Heart right ventricle (tissue), 16 donors: ENCODE measurements at places on chromosomes 7 and 10.
A peak's percentile ranks its signal among the peaks of the same experiment; 100 is the strongest.

GRCh38 chr10:86755454-86755739 lies 1.0 kb upstream of the BMPR1A start:
- peaks cover 6% of the 10 kb centered on the region for H3K4me1 ChIP-seq
- DNase-seq: no peak
- peaks cover 5% of the 10 kb centered on the region for H3K27me3 ChIP-seq
- H3K4me3 ChIP-seq: peak overlapping the region; percentile 77
- no peaks in the 10 kb centered on the region for H3K36me3 ChIP-seq

- no peak for DNase-seq
- peaks cover 1% of the 10 kb centered on the region for H3K4me1 ChIP-seq
- no peak overlapping the region for H3K27ac ChIP-seq
- no peaks in the 10 kb centered on the region for H3K36me3 ChIP-seq
Measured at GRCh38 chr7:81929386-81929785, 159.5 kb upstream of the HGF start.

DNA sequence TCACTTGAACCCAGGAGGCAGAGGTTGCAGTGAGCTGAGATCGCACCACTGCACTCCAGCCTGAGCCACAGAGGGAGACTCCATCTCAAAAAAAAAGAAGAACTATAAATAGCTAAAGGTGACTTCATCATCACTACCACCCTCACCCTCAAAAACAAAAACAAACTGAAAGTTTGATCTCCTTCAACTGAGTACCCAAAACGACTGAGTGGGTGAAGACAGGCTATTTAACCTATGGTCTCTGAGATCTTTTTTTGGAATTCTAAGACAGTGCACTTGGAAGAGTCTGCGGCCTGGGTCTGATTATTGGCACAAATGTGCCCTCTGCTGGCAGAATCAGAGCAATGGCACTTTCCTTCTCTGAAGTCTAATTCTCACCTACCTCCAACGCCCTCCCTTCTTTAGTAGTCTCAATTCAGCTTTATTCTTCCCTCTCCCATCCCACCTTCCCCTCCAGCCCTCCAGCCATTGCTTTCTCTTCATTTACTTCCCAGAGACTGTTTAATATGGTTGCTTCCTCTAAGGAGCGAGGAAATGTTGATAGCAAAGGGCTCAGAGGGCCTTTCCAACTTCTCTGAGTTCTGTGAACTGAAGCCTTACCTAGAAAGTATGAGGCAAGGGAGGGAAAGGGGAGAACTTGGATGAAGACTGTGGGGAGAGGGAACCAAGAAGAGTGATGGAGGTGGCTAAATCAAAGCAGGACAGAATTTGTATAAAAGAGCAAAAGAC lies 2.9 kb upstream of the MYOZ1 start:
- H3K27me3 ChIP-seq: no peaks in the 10 kb centered on the region
- peaks cover 39% of the 10 kb centered on the region for H3K4me1 ChIP-seq
- H3K27ac ChIP-seq: peak overlapping the region; percentile 10
- no peak overlapping the region for H3K4me3 ChIP-seq
- no peaks in the 10 kb centered on the region for H3K36me3 ChIP-seq
- no peak for DNase-seq

DNA sequence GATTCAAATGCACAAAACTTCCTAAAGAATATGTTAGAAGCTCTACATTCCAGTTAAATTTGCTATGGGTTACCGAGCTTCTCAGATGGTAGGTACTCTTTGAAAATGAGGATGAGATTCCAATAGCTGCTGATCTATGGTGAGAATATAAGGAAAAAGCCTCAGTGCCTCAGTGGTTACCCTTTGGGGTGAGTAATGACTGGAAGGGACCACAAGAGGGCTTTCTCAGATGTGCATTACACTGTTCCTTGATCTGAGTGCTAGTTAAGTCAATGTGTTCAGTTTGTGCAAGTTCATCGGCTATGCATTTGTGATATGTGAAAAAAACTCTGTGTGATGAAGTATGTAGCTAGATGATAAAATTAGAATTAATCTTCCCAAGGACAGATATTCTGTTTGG lies 3.5 kb downstream of the NRCAM start:
- peaks cover 6% of the 10 kb centered on the region for H3K27me3 ChIP-seq
- peaks cover 22% of the 10 kb centered on the region for H3K4me1 ChIP-seq
- no peak for DNase-seq
- no peak overlapping the region for H3K4me3 ChIP-seq
- no peak overlapping the region for H3K27ac ChIP-seq

DNA sequence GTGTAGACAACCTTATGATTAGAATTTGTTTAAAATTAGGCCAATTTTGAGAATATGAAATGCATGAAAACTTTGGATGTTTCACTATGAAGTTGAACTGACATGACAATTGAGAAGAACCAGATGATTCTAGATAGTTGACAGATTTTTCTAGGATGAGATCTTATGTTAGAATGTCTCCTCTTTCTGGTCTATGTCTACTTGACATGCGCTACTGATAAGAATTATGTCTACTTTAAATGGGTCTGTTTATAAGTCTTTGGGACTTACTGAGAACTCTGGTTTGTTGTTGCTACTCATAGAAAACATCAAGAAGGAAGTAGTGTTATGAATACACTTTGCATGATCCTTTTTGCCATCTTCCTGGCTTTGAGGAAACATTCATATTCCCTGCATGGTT lies 228.2 kb upstream of the CCDC6 start:
- H3K4me1 ChIP-seq: no peaks in the 10 kb centered on the region
- no peak overlapping the region for H3K4me3 ChIP-seq
- no peak overlapping the region for H3K27ac ChIP-seq
- DNase-seq: no peak
- H3K36me3 ChIP-seq: no peaks in the 10 kb centered on the region

- H3K36me3 ChIP-seq: no peaks in the 10 kb centered on the region
- H3K4me3 ChIP-seq: no peak overlapping the region
- no peak for DNase-seq
- no peaks in the 10 kb centered on the region for H3K4me1 ChIP-seq
- no peak overlapping the region for H3K27ac ChIP-seq
- H3K27me3 ChIP-seq: no peaks in the 10 kb centered on the region
Measured at GRCh38 chr10:129207297-129207696, 259.7 kb upstream of the MGMT start.

DNA sequence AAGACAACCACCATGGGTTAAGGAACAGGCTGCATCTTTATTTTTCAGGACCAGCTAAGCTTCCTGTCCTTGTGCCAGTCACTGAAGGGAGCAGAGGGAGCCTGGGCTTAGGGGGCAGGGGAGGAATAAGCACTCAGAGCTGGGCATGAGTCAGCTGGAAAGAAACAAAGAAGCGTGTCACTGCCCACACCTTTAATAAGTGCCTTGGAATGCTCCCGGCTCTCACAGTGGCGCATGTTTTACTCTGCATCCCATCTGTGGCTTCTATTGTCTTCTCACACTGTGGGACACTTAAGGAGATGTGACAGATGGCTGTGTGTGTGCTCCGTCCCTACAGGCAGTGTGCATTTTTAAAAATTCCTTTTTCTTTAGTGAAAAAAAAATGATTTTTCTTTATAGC lies 71.7 kb downstream of the MTURN start:
- no peak overlapping the region for H3K4me3 ChIP-seq
- no peaks in the 10 kb centered on the region for H3K36me3 ChIP-seq
- no peak overlapping the region for H3K27ac ChIP-seq
- no peaks in the 10 kb centered on the region for H3K27me3 ChIP-seq
- H3K4me1 ChIP-seq: no peaks in the 10 kb centered on the region
- DNase-seq: no peak

- H3K36me3 ChIP-seq: peaks cover 50% of the 10 kb centered on the region
- H3K4me1 ChIP-seq: peaks cover 14% of the 10 kb centered on the region
- H3K27ac ChIP-seq: no peak overlapping the region
Measured at GRCh38 chr10:125107166-125107949, 53.0 kb downstream of the CTBP2 start.

DNA sequence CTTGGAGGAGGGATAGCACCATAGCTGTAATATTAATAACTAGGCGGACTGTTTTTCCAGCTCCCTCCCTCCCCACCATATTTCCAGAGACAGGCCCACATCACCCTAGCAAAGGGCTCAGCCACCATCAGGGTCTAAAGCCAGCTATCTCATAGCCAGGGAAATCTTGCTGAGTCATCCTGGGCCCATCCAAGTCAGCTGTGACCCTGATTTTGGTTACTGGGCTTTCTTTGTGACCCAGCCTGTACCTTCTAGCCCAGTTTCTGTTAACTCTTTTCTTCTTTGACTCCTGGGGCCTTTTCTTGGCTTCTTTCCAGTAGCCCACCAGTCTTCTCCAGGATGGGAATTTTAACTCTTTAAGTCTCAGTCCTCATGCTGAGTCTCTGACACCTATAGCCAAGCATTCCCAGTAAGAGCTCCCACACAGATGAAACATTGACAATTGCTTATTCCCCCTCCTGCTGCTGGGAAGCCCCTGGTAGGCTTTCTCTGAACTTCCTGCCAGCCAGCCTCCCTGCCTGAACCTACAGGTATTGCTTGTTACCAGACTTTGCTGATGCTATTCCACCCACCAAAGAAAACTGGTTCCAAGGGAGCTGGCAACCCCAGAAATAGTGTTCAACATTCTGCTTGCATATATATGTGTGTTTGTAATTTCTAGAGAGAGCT lies 34.8 kb upstream of the ADO start:
- no peak overlapping the region for H3K27ac ChIP-seq
- no peak overlapping the region for H3K4me3 ChIP-seq
- H3K36me3 ChIP-seq: no peaks in the 10 kb centered on the region
- no peaks in the 10 kb centered on the region for H3K27me3 ChIP-seq

- no peak for DNase-seq
- H3K4me3 ChIP-seq: no peak overlapping the region
- no peak overlapping the region for H3K27ac ChIP-seq
- H3K4me1 ChIP-seq: no peaks in the 10 kb centered on the region
- no peaks in the 10 kb centered on the region for H3K36me3 ChIP-seq
- H3K27me3 ChIP-seq: no peaks in the 10 kb centered on the region
Measured at GRCh38 chr7:126489874-126490273, 762.9 kb downstream of the GRM8 start.

- H3K36me3 ChIP-seq: no peaks in the 10 kb centered on the region
- no peak overlapping the region for H3K27ac ChIP-seq
- no peak for DNase-seq
- H3K27me3 ChIP-seq: no peaks in the 10 kb centered on the region
- H3K4me1 ChIP-seq: peaks cover 14% of the 10 kb centered on the region
Measured at GRCh38 chr7:101984133-101984879, 166.9 kb downstream of the CUX1 start.

DNA sequence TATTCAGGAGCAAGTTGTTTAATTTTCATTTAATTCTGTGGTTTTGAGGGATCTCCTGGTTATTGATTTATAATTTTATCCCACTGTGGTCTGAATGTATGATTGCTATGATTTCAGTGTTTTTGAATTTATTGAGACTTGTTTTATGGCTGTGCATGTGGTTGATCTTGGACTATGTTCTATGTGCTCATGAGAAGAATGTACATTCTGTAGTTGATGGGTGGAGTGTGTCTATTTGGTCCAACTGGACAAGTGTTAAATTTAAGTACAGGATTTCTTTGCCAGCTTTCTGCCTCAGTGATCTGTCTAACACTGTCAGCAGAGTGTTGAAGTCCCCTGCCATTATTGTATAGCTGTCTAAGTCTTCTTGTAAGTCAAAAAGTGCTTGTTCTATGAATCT lies 34.8 kb upstream of the KIF5B start:
- no peaks in the 10 kb centered on the region for H3K36me3 ChIP-seq
- no peak overlapping the region for H3K27ac ChIP-seq
- no peak overlapping the region for H3K4me3 ChIP-seq
- H3K4me1 ChIP-seq: no peaks in the 10 kb centered on the region
- DNase-seq: no peak

GRCh38 chr7:136868496-136869000 lies at the start of gene CHRM2:
Gene CHRM2 (plus strand): TSS chr7:136868652. CDS start chr7:137014866, 146,214 bp downstream.
- DNase-seq: peak; percentile 30
- peaks cover 39% of the 10 kb centered on the region for H3K27me3 ChIP-seq
- H3K4me1 ChIP-seq: no peaks in the 10 kb centered on the region
- H3K36me3 ChIP-seq: no peaks in the 10 kb centered on the region

GRCh38 chr7:69778138-69778537 lies 179.9 kb downstream of the AUTS2 start:
- no peak overlapping the region for H3K4me3 ChIP-seq
- no peaks in the 10 kb centered on the region for H3K36me3 ChIP-seq
- no peak overlapping the region for H3K27ac ChIP-seq
- no peak for DNase-seq

- H3K27me3 ChIP-seq: peaks cover 4% of the 10 kb centered on the region
- no peak overlapping the region for H3K27ac ChIP-seq
- H3K4me1 ChIP-seq: no peaks in the 10 kb centered on the region
- H3K36me3 ChIP-seq: no peaks in the 10 kb centered on the region
Measured at GRCh38 chr10:13026873-13027272, 25.4 kb upstream of the CCDC3 start.

DNA sequence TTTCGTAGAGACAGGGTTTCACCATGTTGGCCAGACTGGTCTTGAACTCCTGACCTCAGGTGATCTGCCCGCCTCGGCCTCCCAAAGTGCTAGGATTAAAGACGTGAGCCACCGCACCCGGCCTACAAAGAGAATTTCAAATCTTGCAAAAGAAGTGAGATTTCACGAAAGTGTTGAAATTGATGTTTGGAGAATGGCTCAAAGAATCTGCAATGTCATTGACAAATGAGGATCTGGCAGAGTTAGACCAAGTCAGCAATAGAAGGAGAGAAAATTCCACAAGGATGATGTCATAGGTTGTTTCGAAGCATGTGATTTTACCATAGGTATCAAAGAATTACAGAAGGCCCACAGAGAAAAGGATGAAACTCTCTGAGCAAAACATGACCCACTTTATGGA lies 71.7 kb downstream of the LYZL2 start:
- H3K4me1 ChIP-seq: peaks cover 6% of the 10 kb centered on the region
- no peak overlapping the region for H3K27ac ChIP-seq
- no peaks in the 10 kb centered on the region for H3K36me3 ChIP-seq
- H3K27me3 ChIP-seq: no peaks in the 10 kb centered on the region

DNA sequence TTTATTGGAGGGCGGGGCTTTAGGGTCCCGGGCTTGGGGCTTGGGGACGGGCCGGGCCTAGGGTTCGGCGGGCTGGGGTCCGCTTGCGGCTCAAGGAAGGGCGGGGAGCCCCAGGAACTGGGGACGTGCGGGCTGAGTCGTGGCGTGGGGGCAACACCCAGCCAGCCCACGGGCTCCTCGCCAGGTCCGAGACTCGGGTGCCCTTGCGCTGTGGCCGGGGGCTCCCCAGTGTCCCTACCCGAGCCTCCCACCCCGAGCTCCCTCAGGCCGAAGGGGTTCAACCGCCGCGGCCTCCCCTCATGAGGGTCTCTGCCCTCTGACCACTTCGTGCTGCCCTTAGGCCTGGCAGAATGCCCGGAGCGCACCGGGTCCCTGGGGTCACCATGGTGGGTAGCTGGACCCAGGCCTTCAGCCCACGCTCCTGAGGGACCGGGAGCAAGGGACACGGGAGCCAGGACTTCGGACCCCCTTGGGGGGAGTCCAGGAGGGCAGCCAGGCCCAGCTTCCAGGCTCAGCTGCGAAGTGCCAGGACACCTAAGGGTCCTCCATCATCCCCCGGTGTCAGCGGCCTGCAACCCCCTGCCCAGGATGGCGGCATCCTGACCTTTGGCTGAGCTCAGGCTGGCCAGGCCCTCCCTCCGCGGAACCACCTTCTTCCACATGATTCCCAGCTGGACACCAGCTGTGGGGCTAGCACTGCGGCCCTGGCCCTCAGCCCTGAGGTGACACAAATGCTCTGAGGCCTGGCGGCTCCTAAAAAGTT lies 524 bp upstream of the FUOM start:
- H3K4me1 ChIP-seq: peaks cover 12% of the 10 kb centered on the region
- no peaks in the 10 kb centered on the region for H3K27me3 ChIP-seq
- peak; percentile 60 for DNase-seq
- H3K27ac ChIP-seq: peak overlapping the region; percentile 43
- no peak overlapping the region for H3K4me3 ChIP-seq
- H3K36me3 ChIP-seq: peaks cover 21% of the 10 kb centered on the region
